HFFc6 (cell line): ENCODE measurements at places on chromosomes 16 and 17.

DNA sequence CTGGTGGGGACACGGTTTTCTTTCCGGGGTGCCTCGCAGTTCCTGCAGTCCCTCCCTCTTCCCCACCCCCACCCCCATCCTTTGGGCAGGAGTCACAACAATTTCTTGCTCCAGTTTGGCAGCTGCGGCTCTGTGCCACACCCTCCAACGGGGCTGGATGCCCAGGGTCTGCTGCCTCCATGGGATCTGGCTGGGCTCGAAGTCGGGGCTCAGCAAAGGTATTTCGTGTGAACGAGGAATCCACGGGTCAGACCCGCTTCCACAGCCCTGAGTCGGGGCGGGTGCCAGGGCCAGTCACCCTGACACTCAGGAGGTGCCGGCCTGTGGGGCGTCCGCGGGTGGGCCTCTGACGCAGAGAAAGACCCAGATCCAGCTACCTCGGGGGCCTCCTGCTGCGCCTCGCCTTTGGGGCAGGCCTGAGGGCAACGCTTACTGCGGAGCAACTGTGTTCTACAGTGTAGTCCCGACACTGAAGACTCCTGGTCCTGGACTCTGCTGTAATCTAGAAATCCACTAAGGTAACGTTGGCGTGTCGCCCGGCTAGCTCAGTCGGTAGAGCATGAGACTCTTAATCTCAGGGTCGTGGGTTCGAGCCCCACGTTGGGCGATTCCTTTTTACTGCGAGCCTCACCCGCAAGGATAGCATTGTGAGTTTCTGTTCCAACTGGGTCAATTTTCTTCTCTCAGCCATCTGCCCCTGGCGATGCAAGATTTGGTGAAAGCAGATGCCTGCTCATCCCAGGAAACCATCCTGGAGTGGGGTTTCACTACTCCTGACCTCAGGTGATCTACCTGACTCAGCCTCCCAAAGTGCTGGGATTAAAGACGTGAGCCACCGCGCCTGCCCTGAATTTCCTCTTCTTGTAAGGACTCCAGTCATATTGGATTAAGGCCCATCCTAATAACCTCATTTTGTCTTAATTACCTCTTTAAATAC, 12.6 kb upstream of the OR1F1 start:
- peak; percentile 76 for DNase-seq

GRCh38 chr16:56019274-56019673, 144.1 kb upstream of the CES5A start:
- DNase-seq, result no peak

DNA sequence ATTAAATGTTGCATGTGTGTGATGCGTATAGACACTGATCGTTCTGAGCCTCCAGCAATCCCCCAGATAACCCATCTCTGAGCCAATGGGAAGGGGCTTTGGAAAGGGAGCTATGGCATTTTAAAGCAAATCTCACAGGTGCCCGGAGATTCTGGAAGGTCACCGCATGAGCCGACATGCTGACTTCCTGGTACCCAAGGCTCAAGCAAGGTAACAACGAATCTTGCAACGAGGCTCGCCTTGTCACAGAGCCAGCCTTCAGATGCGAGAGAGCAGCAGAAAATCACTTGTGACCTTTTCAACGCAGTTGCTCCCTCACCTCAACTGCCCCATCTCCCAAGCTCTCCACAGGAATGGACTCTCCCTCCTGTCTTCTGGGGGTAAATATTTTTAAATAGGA, 154.8 kb upstream of the CDH5 start:
- no peak for DNase-seq

DNA sequence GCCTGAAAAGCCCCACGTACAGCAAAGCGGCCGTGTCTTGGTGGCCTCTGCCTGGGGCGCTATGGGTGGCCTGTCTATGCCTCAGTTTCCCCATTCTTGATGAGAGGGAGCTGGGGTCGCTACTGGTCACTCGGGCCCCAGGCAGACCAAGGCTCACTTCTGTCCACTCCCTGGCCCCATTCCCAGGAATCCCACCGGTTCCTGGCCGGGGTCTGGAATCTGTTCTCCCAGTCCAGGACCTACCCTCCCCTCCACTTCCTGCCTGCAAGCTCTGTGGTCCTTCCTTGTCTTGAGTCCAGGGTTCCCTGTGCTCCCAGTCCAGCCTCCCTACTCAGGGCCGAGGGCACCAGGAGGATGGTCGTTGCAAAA, 24.5 kb downstream of the METRNL start:
- no peak for DNase-seq

- DNase-seq, result peak; percentile 47
These were observed 4.3 kb upstream of the MYL4 start for GRCh38 chr17:47204722-47205418.
